Activated gamma-delta T cell treated with anti-CD3 and anti-CD28 coated beads, Interleukin-2, amount 50 U/mL, for 16 hours (primary cell): ENCODE measurements at places on chromosomes 2 and 18.

GRCh38 chr2:101569886-101570520 is 95.1 kb upstream of the RFX8 start:
- no peak for DNase-seq

GRCh38 chr2:31268344-31268743 is 34.4 kb downstream of the EHD3 start:
- no peak for DNase-seq

- no peak for DNase-seq
These were observed 14.7 kb upstream of the EML6 start for GRCh38 chr2:54708584-54709335.

DNA sequence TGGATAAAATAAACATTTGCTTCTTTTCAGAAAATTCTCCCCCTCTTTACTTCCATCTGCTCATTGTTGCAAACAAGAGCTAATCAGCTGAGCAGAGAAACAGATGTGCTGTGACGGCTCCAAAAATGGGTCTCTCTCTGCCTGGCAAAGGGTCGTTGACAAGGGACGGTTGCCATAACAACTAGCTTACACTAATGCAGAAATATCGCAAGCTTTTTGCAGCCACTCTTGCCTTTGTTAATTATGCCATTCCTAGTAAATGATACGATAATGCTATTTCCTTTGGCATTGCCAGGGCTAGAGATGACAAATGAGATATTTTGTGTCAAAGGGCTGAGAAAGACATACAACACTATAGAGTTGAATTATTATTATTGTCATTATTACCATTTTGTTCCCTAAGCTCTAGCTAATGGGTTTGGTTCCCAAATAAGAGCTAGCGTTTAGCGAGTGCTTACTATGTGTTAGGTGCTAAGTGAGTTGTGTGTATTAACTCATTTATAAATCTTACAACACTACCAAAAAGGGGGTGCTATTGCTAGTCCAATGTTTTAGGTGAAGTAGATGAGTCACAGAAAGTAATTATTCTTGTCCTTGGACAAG is 46.8 kb downstream of the MYO3B start:
- DNase-seq = no peak

DNA sequence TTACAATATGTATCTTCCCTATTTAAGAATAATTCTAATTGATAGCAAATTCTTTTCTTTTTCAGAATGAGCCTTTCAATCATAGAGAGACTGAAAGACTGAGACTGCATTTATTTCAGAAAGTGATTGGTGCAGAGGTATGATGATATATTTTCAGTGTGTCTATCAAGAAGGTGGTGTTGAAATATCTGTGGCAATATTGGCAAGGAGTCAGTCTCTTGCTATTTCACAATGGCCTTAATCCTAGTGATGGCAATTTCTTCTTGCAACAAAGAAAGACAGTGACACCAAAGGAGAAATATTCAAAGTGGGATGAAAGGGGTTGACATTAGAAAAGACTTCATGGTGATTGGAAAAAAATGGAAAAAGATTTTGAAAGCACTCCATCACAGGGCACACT is 21.7 kb upstream of the ZBTB14 start:
- no peak for DNase-seq

DNA sequence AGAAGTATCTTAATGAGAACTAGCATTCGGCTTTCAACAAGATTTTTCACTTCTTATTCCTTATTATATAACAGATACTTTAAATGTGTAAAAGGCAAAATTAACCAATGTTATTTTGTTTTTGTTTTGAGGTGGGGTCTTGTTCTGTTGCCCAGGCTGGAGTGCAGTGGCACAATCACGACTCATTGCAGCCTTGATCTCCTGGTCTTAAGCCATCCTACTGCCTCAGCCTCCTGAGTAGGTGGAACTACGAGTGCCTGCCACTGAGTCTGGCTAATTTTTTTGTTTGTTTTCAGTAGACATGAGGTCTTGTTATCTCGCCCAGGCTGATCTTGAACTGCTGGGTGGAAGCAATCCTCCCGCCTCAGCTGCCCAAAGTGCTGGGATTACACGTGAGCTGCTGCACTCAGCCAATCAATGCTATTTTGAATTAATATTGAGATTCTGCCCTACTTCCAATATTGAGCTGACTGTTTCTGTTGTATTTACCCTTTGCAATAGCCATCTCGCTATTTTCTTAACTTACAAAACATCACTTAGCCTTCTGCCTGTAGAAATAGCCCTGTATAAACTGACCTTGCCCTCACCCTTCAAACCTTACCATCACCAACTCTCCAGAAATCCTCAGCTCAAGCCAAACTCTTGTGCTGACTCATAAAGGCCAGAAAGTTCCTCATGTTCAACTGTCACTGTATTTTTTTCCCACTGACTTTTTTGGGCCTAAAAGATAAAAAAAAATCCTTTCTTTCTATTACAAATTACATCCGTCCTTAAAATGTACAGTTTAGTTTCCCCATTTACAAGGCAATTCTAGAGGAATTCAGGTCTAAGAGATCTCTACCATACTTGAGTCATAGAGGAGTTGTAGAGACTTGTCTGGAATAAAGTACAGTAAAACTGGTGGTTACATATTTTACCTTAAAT is 94.3 kb downstream of the OLA1 start:
- DNase-seq = no peak

- no peak for DNase-seq
These were observed 426.7 kb upstream of the SMIM21 start for GRCh38 chr18:75854174-75854573.

DNA sequence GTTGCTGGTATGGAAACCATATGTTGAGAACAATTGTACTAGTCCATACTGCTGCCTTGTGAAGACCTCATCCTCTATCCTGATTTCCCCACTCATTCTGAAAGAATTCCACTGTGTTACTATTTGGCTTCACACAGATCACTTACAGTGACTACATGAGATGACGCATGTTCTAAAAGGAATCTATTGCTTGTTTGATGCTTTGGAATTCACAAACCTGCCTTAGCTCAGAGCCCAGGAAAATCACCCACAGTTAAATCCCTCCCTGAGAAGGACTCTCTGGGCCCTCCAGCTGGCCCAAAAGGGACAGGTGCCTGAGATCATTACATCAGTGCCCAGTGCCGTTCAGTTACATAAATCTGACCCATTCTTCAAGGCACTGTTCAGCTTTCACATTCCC is 45.3 kb downstream of the KLHL29 start:
- no peak for DNase-seq
